Hindlimb muscle (tissue), 1 donor: ENCODE measurements at places on chromosomes 7 and 10. TPM values are rescaled to one million over a fixed set of nuclear protein-coding genes. Genes with fewer than 3 reads are reported as not detected.

The EBLN1 gene
- not detected for polyA plus RNA-seq

The OR9A2 gene
- polyA plus RNA-seq = not detected

The SLIT1 gene
- 1.3 TPM for polyA plus RNA-seq

The ANXA8L1 gene
- polyA plus RNA-seq = 0.18 TPM
